Karpas-422 (cell line): ENCODE measurements at places on chromosomes 4 and X. TPM values are rescaled to one million over a fixed set of nuclear protein-coding genes. Genes with fewer than 3 reads are reported as not detected.

MSX1 gene
- total RNA-seq, result 4.5 and 10.2 TPM in 2 replicates

SSX2B gene
- total RNA-seq, result not detected in 2 replicates

THAP9 gene
- 2.5 and 8.2 TPM in 2 replicates for total RNA-seq

NPFFR2 gene
- total RNA-seq, result not detected in 2 replicates

HPGDS gene
- not detected in 2 replicates for total RNA-seq

SNCA gene
- not detected in 2 replicates for total RNA-seq

LRIT3 gene
- 0.19 TPM in 1 of 2 replicates, not detected in the other for total RNA-seq

ABCB7 gene
- total RNA-seq, result 59.3 and 65.3 TPM in 2 replicates

SMIM10 gene
- not detected in 2 replicates for total RNA-seq

ZC4H2 gene
- 2.4 and 13.3 TPM in 2 replicates for total RNA-seq

SAP30 gene
- total RNA-seq, result 2.0 and 11.9 TPM in 2 replicates

IL13RA1 gene
- 0.87 and 0.93 TPM in 2 replicates for total RNA-seq

HELQ gene
- total RNA-seq, result 6.0 and 17.3 TPM in 2 replicates

SCOC gene
- 12.2 and 41.8 TPM in 2 replicates for total RNA-seq

PPEF1 gene
- total RNA-seq, result not detected in 2 replicates

TEX13D gene
- 0.82 and 2.0 TPM in 2 replicates for total RNA-seq

MGAT4D gene
- not detected in 2 replicates for total RNA-seq

SLC7A11 gene
- total RNA-seq, result 12.1 and 24.0 TPM in 2 replicates

RAI2 gene
- not detected in 2 replicates for total RNA-seq

XPNPEP2 gene
- total RNA-seq, result not detected in 2 replicates

ZXDA gene
- total RNA-seq, result 6.3 and 10.6 TPM in 2 replicates

S100G gene
- not detected in 2 replicates for total RNA-seq

CD38 gene
- total RNA-seq, result 3.6 and 12.1 TPM in 2 replicates

BEX4 gene
- total RNA-seq, result not detected in 2 replicates

ZNF732 gene
- total RNA-seq, result 0.25 and 1.0 TPM in 2 replicates

GASK1B gene
- not detected in 2 replicates for total RNA-seq

FOXR2 gene
- total RNA-seq, result not detected in 2 replicates

GAGE13 gene
- total RNA-seq, result not detected in 2 replicates

NMU gene
- not detected in 2 replicates for total RNA-seq

BEND4 gene
- not detected in 2 replicates for total RNA-seq

F8A3 gene
- 3.7 and 4.5 TPM in 2 replicates for total RNA-seq

ODAPH gene
- total RNA-seq, result not detected in 2 replicates

RENBP gene
- total RNA-seq, result 0.22 and 0.26 TPM in 2 replicates

BEND2 gene
- total RNA-seq, result not detected in 2 replicates

MAGEB2 gene
- total RNA-seq, result not detected in 2 replicates

METTL14 gene
- 11.6 and 33.4 TPM in 2 replicates for total RNA-seq
